ENCODE measurements at places on chromosomes 2 and 18.

DNA sequence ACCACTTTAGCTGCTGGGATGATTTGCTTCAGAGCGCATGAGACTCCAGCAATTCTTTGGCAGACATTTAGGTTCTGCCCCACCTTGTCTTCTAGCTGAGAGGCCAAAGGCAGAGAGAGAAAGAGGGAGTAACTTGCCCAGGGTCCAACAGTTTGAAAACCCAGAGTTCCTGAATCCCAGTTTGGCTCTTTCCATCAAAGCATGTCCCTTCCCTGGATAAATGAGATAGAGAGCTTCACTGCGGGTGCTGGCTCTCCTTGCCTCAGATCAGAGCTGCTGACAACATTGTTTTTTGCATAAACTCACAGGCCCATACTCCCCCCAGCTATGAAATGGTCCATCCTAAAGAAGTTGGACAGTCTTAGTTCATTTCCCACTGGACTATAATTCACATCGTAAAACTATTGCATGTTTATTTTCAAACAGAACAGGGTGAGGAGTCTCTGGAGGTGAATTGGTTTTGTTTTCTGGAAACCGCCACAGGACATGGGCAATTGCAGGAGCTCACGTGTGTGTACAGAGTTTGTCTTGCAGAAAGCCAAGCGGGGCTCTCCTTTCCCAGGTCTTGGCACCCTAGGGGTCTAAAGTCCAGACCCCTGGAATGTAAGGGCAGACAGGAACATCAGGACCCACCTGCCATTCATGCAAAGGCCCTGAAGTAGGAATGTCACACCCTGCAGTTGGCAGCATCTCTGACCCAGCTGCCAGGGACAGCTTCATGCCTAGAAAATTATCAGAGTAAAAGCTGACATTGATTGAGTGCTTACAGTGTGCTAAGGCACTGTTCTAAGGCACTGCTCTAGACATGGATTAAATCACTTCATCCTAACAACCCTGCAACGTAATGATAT is 25.0 kb upstream of the SLC14A2 start:
- DNase-seq: no peak

GRCh38 chr2:102122115-102122514 is 20.4 kb upstream of the IL1R1 start:
- DNase-seq: no peak

GRCh38 chr2:214542866-214543265 is 132.0 kb downstream of the VWC2L start:
- DNase-seq: no peak

DNA sequence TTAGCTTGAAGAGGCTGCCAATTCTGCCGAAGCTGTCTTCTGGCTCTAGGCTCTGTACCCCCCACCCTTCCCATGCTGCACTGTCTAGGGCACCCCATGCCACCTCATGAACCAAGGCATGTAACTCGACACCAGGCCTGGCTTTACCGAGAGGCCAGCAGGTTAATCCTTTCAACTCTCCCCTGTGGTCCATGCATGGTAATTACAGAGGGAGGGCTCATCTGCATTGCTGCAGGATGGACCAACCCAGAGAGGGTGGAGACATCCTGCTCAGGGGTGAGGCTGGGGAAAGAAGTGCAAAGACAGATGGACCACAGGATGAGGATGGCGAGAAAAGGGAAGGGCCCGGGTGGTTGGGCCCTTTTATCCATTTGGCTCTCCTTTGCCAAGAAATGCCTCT is 65.8 kb downstream of the KCTD1 start:
- DNase-seq: no peak

GRCh38 chr18:43405097-43405496 is 127.8 kb upstream of the SYT4 start:
- DNase-seq: no peak

DNA sequence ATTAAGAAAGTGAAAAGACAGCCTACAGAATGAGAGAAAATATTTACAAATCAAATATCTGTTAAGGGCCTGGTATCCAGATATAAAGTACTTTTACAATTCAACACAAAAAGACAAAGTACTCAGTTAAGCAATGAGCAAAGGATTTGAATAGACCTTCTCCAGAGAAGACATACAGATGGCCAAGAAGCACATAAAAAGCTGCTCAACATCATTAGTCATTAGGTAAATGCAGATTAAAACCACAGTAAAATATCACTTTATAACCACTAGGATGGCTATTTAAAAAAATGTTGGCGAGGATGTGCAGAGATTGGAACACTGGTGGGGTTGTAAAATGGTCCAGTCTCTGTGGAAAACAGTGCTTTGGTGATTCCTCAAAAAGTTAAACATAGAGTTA is 38.9 kb downstream of the RAB31 start:
- DNase-seq: no peak

DNA sequence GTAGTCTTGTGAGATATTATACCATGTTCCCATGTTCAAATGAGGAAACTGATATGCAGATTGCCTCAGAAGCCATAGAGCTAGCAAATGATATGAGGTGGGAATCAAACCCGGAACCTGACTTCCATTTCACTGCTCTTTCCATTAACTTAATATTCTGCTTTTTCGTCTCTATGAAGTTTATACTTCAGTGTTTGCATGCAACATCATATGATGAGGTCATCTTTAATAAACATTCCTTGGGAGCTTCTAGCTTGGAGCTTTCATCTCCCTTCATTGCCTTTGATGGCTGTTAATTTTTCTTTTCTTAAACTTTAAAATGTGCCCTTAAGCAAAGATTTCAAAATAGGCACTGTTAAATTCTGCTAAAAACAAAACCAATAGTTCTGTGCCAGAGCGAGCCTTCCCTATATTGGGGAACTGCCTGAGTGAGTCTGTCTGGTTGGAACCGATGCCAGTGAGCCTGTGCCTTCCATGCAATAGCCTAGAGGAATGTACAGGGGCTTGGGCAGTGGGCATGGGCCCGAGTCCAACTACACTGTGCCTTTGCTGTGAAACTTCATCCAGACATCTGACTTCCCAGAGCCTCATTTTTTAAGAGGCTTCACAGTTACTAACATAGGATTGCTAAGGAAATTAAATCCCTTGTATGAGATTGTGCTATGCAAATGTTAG is 91.1 kb upstream of the TMEM200C start:
- DNase-seq: no peak

DNA sequence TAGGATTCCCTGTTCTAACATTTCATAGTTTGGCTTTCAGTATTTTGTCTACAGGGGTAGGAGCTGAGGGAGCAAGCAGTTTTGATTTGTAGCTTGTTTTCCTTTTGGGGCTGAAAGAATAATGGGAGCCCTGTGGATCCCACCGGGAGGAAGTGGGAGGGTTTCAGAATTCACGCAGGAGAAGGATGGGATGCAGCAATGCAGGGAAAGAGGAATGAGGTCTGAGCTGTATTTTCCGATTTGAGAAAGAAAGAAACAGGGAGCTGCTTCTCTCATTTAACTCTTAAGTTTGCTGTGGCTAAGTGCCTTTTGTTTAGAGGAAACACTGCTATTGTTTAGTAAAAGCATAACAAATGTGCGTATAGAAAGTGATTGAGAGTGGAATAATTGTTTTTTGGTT is 141.0 kb downstream of the ADCYAP1 start:
- DNase-seq: no peak

DNA sequence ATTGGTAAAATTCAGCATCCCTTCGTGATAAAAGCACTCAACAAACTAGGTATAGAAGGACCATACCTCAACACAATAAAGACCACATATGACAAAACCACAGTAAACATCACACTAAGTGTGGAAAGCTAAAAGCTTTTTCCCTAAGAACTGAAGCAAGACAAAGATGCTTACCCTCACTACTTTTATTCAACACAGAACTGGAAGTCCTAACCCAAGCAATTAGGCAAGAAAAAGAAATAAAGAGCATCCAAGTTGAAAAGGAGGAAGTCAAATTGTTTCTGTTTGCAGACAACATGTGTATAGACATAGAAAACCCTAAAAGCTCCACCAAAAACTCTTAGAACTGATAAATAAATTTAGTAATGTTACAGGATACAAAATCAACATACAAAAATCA is 271.7 kb downstream of the RBM43 start:
- no peak for DNase-seq

DNA sequence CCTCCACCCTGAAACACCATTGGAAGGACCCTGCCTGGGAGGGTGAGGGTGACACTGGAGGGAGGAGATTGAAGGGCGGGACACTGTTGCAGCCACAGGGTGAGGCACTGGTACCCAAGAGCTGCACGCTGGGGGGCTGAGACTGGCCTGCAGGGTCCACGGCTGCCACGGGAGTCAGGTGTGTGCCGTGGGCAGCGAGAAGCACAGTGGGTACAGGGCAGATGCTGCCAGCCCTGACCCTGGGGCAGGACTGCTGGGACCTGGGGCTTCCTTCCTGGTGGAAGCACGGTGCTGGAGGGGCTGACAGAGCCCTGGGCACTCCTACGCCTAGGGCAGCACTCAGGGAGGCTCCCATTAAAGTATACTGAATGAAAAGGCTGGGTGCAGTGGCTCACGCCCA is 16.6 kb downstream of the CYS1 start:
- DNase-seq: no peak

DNA sequence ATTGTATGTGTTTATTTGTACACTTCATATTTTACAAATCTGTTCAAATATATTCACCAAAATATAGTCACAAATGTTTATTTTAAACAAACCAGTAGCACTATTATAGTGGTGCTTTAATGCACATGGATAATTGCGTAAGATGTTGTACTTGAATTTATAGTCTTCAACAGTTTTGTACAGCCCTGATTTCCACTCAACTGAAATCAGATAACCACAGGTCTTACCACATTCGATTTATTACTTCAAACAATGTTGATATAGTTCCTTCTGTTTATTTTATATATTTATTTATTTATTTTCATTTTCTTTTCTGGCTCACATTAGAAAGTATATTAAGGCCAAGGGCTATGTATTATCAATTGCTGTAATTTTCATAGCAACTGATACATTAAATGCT is 99.4 kb upstream of the ZNF804A start:
- no peak for DNase-seq

DNA sequence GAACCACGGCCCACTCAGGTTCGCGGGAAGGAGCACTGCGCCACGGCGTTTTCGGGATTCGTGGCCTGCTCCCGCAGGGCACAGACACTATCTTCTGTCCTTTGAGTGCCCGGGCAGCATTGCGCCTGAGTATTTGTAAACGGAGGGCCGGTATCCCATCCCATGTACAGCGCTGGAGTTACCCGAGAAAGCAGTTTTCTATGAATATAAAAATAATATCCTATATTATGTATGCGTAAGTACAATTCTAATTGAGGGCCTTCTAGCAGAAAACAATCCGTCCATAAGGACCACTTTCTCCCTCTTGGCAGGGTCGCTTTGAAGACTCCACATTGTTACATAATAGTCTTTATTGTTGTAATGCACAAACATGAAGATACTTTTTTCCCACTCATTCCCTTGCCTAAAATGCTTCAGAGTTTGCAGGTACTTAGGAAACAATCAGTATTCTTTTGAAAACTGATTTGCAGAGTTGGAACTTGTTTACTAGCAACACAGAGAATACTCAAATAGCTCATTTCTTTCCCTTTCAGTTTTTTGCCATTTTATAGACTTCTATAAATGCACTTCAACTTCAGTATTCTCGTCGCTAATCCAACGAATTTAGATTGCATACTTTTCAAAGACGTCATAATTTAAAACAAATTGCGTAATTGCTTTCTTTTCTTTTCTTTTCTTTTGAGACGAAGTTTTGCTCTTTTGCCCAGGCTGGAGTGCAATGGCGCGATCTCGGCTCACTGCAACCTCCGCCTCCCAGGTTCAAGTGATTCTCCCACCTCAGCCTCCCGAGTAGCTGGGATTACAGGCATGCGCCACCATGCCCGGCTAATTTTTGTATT is 1.0 kb upstream of the REV1 start:
- DNase-seq: no peak

DNA sequence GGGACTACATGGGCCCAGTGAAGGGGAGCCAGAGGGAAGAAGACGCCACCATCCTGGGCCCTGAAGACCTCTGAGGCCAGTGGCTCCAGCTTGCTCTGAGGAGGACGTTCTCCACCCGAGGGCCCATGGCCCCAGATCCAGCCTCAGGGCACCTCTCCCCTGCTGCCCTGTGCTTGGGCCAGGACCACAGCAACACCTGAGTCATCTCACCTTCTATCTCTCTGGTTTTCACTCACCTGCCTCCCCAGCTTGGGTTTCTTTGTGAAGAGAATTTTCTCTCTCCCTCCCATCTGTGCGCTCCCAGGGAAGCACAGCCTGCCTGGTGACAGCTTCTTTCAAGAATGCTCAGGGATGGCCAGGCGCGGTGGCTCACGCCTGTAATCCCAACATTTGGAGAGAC is 19.8 kb downstream of the ZFP36L2 start:
- no peak for DNase-seq

DNA sequence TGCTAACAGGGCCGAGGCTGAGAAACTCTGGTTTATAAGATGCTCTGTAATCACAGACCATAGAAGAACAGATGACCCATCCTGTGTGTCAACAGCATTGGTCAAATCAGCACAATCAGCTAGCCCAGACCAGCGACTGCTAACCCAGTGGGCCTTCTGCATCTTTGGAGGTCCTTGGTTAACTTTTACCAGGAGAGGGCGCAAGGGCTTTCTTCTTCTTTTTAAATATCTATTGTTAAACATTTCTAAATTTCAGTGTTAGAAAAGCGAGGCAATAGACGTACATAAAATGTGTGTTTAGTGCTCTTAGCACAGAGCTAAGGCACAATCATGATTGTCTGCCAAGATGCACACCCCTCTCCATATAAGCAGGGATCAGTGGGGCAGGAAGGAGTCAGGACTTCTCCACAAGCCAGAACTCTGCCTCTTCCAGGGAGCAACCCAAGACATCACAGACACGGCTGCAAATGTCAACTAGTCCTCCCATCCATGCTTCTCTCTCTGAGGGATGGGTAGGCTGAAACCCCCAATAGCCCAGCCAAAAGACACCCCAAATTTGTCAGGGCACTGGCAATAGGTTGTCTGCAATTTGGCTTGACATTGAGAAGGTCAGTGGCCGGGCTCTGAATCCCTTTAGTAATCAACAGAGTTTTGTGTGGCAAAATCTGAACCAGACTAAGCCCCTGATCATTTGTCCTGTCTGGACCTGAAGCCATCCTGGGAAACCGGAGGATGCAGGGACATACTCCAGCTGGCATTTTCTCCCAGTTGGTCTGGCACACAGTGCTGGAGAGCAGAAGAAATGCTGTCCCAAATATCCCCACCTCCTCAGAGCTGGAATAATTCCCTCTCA is 188.2 kb downstream of the BCL2 start:
- no peak for DNase-seq
